NAMALWA (cell line): ENCODE measurements at places on chromosomes 6 and 20.

GRCh38 chr6:73747289-73747688, 51.3 kb downstream of the CD109 start:
- DNase-seq, result peak; percentile 52

GRCh38 chr6:145829950-145830349, 15.4 kb upstream of the FBXO30 start:
- DNase-seq, result no peak

GRCh38 chr20:38286586-38287531, 17.1 kb upstream of the BPI start:
- DNase-seq, result no peak

GRCh38 chr6:134537146-134537555, 219.2 kb upstream of the SGK1 start:
- no peak for DNase-seq

DNA sequence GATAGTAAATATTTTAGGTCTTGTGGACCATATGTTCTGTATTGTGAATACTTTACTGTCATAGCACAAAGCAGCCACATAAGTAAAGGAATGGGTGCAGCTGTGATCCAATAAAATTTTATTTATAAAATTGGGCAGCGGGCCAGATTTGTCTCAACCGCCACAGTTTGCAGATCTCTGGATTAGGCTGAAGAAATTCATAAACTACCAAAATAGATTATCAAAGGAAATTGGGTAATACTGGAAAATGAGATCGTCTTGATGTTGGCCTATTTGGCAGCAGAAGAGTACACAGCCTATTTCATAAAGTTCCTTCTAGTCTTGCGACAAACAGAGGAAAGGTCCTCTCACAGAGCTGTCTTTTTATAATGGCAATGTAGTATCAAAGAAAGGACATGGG, 69.8 kb downstream of the DZANK1 start:
- no peak for DNase-seq

- DNase-seq, result no peak
Observed at GRCh38 chr6:150806790-150807189, 58.7 kb upstream of the MTHFD1L start.

DNA sequence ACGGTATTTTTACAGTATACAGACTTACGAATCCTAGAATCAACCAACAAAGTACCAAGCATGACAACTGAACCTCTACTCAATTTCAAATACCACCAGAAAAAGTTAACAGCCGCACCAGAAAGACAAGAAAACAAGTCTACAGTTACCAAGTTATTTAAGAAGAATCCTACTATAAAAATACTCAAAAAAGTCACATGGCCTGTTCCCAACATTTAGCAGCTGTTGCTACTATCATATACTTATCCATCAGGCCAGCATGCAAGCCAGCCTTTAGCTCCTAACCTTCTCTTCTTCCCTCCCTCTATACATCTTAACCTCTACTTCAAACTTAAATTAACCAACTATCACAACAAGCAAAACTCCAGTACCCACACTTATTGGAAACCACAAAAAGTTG, 1.9 kb downstream of the SYNCRIP start:
- DNase-seq, result no peak

GRCh38 chr6:31610968-31611367, 4.1 kb upstream of the AIF1 start:
- DNase-seq, result no peak

DNA sequence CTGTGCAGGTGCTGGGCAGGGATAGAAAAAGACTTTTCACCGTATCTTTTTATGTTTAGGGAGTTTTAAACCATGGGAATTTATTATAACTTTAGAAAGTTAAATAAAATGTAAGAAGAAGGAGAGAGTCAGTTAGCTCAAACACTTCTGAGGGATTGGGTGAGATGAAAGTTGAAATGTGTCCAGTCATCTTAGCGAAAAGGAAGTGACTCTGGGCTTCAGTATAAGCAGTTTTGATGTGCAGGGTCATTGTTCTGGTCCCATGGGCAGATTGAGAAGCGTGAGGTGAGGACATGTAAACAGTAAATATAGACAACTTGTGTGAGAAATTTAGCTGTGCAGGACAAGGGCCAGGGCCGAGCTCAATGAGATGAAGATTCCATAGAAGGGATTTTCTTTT, 66.9 kb downstream of the TOX2 start:
- DNase-seq, result no peak

DNA sequence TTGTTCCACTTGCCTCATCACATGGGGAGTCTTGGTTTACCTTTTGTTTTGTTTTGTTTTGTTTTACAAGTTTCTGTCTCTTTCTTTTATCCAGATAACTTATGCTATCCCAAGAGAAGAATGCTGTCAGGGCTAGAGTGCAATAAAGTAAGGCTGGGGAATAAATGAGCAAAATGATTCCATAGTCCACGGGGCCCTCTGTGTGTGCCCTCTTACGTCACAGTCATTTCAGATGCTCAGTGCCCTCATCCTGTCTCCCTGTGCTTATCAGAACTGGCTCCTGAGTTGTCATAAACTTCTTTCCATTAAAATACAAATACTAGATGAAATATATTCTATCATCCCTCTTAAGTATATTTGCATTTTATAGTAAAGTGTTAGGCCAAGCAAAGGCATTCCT, 30.8 kb upstream of the ENPP1 start:
- no peak for DNase-seq

DNA sequence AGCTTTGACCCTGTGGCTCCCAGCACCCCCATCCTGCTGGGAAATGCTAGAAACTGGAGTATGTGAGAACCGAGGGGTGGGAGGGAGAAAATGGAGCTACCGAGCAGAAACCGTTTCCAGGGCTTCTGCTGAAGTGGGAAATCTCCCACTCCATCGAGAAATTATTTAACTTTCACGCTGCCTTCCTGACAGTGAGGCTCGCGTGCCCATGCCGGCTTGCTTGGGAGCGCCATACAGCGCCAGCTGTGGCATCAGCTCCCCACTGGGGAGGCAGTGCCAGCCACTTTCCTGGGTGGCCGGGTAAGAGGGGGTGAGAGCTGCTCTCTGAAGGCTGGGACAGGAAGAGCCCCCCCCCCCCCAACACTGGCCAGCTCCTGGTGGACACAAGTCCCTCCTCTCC, 268.9 kb downstream of the TAF4 start:
- no peak for DNase-seq

DNA sequence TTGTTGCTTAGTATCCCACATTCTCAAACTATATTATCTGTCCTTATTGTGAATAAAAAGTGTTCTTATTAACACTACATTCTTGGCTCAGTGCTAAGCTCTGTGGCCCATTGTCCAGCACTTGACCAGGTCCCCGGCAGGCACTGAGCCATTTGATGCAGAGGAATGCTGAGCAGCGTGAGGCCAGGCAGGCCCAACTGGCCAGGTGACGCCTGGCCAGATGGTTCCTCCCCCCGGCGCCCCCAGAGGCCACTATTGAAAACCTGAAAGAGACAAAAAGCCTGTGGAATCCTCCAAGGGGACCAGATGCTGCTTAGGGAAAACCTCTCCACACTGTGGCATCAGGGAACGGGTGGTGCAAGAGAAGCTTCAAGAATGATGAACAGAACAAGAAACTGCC, 597.5 kb upstream of the JAG1 start:
- DNase-seq, result no peak

DNA sequence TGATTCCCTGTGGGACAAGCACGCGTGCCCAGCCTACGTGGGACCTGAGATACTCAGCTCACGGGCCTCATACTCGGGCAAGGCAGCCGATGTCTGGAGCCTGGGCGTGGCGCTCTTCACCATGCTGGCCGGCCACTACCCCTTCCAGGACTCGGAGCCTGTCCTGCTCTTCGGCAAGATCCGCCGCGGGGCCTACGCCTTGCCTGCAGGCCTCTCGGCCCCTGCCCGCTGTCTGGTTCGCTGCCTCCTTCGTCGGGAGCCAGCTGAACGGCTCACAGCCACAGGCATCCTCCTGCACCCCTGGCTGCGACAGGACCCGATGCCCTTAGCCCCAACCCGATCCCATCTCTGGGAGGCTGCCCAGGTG, 11.9 kb upstream of the RBCK1 start:
- no peak for DNase-seq

DNA sequence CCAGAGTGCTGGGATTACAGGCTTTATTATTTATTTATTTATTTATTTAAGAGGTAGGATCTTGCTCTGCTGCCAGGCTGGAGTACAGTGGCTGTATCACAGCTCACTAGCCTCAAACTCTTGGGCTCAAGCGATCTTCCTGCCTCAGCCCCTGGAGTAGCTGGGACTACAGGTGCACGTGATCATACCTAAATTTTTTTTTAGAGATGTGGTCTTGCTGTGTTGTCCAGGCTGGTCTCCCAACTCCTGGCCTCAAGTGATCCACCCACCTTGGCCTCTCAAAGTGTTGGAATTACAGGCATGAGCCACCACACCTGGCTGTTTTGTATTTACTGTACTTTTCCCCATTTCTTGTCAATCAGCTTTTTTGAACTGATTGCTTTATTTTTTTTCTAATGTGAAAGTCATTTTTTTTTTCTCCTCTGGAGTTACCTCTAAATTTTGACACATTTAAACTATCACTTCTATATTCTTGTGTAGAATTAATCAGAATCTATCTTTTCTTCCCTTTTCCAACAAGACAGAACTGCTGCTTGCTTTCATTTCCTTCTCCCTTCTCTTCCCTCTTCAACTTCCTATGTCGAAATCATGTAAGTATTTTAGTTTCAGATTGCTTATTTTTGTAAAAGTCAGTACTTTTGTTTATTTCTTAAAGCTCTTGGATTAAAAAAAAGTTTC, 12.0 kb downstream of the PANK2 start:
- no peak for DNase-seq

DNA sequence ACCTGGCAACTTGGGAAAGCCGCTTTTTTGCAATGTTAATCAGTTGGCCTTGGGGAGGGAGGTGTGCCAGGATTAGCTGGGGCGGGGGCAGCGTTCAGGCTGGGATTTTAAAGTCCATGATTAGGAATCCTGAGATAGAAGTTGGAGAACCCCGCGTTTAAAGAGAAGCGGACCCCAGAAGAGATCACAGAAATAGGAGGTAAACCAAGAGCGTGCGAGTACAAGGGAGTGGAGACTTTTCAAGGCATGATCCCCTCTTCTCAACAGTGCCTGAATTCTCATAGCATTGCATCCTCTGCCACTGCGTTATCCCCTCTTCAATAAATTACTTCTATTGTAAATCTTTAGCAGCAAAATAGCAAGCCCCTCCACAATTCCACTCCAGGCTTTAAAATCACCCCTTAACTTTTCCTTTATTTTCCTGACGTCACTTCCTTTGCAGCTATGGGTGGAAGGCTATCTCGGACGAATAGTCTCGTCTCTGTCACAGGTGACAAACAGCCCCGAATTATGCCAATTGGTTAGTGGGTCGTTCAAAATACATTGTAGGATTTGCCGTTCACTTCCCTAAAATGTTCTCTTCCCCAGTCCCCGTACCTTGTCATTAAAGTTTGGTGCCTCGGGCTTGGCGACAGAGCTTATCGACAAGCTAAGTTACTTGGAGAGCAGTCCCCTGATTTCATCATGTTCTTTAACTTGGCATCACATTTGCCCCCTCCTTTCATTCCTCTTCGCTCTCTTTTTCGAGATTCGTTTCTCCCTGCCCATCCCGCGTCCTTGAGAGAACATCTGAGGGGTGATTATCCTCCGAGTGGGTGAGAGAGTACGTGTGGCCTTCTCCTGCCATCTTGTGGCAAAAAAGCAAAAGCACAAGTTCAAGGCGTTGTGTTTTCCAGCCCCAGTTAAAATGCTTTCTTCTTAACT, 17.1 kb downstream of the OR2B2 start:
- DNase-seq, result peak; percentile 96

GRCh38 chr6:138287144-138287955, 69.1 kb upstream of the PBOV1 start:
- peak; percentile 58 for DNase-seq

DNA sequence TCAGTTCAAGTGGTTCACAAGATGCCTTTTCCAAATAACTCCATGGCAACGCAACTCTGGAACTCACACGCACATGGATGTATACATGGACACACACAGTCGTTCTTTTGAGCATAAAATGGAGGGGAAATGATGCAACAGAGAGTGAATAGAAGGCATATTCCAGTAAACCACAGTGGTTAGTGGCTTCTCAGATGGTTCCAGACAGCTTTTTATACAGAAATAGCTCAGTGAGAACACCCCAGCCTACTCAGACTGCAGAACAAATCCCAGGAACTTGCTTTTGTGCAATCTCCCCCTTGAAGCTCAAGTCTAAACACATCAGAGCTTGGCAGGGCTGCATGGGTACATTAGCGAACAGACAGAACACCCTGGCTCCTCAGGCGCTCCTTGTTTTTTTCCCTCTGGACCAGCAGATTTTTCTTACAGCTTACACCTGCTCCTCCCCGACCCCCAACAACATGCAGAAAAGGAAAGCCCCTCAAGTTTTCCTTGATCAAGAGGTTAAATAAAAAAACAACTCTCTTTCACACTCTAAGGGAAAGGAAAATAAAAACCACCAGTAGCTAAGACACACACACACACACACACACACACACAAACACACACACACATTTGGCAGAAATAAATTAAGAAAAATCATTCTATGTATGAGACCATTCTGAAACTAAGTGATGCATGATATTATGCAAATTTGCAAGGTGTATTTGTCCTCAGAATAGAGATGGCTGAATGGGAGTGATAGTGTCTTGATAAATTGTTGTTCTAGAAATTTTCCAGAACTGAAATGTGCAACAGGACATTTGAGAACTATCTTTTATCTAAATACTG, 51.2 kb upstream of the RANBP9 start:
- peak; percentile 56 for DNase-seq
